ENCODE measurements at places on chromosomes 11 and 22.
A peak's percentile ranks its signal among the peaks of the same experiment; 100 is the strongest.

DNA sequence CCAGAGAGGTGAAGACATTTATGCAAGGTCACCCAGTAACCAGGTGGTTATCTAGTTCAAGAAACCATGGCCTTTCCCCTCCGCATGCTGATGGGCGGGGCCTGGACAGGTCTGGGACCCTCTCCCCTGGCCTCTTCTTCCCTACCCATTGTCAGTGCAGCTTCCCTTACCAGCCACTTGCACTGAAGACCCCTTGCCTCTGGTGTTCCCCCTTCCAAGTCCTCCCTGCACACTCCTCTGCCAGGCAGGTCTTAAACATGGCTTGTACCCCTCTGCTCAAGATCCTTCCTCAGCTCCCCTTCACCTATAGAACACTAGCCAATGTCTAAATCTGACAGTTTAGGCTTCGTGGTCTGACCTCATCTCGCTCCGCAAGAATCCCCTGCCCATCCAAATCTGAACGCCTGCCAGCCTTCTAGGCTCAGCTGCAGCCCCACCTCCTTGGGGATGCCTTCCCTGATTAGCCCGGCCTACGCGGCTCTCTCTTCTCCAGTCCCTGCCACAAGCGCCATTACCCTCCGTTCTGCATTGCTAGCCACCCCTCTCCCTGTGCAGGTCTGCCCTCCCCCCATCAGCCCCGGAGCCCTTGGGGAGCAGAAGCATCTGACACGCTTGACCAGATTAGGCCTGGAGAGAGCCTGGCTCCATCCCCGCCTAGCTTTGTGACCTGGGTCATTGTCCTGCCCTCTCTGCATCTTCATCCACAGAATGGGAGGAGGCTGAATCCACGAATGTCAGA is 213.8 kb downstream of the DSCAML1 start:
- DNase-seq, result peak; percentile 4

- no peak for DNase-seq
These were observed 112.7 kb downstream of the SEZ6L start for GRCh38 chr22:26281941-26282340.

DNA sequence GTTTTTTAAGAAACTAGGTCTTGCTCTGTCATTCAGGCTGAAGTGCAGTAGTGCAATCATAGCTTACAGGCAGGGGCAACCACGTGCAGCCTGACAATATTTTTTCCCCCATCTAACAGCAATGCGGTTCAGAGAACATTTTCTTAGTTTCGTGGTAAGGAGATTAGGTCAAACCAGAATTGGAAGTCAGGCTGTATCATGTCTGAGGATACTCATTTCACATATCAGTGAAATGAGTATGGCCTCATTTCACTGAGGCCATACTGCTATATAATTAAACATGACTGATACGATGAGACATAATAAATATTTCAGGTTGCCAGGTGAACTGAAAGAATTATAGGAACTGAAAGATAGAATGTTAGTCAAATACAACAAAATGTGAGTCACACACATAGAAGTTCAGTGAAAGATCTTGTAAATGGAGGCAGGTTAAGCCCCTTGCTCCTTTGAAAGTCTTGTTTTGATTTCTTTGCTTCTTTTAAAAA is 32.5 kb upstream of the IZUMO1R start:
- DNase-seq, result no peak

DNA sequence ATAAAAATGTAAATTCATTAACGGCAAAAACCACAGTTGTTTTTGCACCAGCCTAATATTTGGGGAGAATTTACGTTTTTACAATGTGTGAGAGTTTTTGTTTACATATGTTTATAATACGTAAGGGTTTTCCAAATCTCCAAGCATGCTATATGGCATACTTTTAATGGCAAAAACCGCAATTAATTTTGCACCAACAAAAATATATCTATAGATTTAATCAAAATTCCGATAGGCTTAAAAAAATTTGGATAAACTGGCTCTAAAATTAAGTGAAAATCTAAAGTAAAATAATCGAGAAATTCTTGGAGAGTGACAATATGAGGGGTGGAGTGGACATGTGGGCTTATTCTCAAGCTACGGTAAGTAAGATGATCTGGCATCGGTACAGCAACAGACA is 22.8 kb downstream of the KRTAP5-6 start:
- no peak for DNase-seq

DNA sequence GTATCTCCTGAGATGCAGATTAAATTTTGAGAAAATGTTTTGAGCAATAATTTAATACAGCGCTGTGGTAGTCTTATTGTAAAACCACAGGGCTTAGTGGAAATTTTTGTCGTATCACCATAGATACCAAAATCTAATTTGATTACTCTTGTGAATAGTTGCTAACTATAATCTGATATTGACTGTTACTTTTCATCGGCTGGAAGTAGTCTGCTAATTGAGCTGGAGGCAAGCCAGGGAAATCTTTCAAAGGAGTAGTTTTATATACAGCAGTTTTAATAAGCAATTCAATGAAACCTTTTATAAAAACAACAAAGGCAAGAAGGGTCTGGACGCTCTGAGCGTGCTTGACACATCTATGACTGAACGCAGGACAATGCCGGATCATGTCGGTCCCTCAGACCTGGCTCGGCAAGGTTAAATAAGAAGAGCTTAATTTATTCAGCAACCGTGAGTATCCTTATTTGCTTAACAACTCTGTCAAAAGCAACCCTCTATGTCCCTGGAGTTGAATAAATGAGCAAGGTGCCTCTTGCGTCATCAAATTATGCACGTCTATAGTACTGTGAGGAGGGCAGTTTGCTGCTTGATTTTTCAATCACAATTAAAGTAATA is 121.2 kb downstream of the NCAM1 start:
- no peak for DNase-seq

All from EH (cell line).